ENCODE measurements at places on chromosomes 5 and 9. TPM values are rescaled to one million over a fixed set of nuclear protein-coding genes. Genes with fewer than 3 reads are reported as not detected.

DNA sequence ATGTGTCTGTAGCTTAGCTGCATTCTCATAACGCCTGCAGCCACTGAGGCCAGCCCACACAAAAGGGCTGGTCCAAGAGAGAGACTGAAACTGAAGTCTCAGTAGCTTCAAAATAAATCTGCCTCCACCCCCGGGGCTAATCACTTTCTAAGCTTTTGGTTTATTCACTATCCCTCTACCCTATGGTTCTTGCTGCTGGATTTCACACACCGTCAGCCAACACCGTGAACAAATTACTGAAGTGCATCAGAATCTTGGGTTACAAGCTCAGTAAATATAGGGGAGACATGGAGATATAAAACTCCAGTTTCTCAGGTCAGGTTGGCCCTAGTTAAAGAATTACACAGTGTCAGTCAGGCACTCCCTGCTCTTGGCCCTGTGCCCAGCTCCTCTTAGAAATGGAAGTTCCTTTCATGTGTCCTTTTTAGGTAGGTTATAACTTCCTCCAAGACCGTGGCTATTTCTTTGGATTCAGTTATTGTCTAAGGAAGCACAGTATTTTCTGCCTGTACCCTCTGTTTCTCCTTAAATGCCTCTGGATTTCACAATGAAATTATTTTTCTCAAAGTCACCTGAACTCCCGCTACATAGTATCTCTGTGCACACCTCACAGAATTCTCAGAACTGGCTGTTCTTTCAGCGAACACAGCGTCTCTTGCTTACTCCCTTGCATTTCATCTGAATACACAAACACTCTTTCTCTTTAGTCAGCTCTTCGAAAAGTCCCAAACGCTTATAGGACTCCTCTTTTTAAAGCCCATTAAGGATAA is 112.5 kb downstream of the FAM174A start:
- DNase-seq = no peak

GRCh38 chr5:17167171-17167891 is 50.1 kb upstream of the BASP1 start:
- DNase-seq = no peak

- no peak for DNase-seq
These were observed 1983.0 kb upstream of the C9orf72 start for GRCh38 chr9:29556317-29556716.

The SPOCK1 gene
- 24.4 TPM for total RNA-seq

DNA sequence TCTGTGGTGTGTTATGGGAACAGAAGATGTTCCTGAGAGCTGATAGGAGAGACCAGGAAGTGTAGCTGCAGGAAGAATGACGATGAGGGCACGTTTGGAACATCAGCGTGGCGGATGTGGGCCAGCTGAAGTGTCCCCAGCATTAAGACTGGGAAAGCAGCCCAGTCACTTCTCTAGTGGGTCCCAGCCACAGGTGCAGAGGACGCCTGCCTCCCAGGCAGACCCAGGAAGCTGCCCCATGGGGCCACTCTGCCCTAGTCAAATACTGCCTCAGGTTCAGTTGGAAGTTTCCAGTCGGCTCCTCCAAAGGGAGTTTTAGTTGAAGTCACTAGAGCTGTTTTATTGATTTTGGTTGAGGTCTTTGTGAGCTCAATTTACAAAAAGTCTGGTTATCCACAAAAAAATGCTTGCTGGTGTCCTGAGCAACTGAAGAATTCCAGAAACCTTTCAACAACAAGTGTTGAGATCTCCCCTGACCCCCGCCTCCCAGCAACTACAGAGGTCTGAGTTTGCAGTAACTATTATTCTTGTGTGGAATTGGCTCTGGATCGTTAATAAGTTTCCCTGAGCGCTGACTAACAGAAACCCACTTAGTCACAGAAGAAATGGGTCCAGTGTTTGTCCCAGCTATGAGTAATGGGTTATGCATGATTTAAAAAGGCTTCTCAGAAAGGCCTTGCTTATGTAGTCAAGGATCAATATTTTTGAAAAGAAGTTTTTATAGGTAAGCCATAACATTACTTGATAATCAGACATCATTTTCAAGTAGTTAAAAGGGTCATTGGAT is 294.1 kb downstream of the FANCC start:
- DNase-seq = no peak

The UBAP1 gene
- 34.5 TPM for total RNA-seq

- DNase-seq = no peak
These were observed 89.2 kb downstream of the ACER2 start for GRCh38 chr9:19498015-19498414.

The CLIC3 gene
- total RNA-seq = 0.29 TPM

- no peak for DNase-seq
These were observed 306.2 kb downstream of the PIK3R1 start for GRCh38 chr5:68521776-68522175.

The TRPM3 gene
- not detected for total RNA-seq

- DNase-seq = no peak
These were observed 510.5 kb downstream of the LRRC70 start for GRCh38 chr5:63089147-63089546.

The CDH9 gene
- total RNA-seq = not detected

The DDX4 gene
- not detected for total RNA-seq

Data from glomerular endothelial cell (primary cell).